ENCODE measurements at places on chromosomes 4 and X.

- no peak for DNase-seq
These were observed 254.7 kb downstream of the AFF2 start for GRCh38 chrX:148755111-148755510.

DNA sequence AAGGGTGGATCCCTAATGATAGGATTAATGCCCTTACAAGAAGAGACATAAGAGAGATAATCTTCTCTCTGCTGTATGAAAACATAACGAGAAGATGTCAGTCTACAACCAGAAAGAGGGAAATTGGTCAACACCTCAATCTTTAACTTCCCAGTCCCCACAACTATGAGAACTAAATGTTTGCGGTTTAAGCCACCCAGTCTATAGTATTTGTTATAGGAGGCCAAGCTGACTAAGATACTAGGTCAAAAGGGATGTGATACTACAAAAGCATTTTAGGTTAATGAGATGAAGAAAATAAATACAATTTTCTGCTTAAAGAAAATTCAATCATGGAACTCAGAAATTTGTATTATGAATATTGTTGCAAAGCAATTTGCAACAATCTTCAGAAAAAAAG lies 55.4 kb upstream of the LHFPL1 start:
- no peak for DNase-seq

GRCh38 chr4:3485011-3485791 lies 22.1 kb downstream of the DOK7 start:
- no peak for DNase-seq

DNA sequence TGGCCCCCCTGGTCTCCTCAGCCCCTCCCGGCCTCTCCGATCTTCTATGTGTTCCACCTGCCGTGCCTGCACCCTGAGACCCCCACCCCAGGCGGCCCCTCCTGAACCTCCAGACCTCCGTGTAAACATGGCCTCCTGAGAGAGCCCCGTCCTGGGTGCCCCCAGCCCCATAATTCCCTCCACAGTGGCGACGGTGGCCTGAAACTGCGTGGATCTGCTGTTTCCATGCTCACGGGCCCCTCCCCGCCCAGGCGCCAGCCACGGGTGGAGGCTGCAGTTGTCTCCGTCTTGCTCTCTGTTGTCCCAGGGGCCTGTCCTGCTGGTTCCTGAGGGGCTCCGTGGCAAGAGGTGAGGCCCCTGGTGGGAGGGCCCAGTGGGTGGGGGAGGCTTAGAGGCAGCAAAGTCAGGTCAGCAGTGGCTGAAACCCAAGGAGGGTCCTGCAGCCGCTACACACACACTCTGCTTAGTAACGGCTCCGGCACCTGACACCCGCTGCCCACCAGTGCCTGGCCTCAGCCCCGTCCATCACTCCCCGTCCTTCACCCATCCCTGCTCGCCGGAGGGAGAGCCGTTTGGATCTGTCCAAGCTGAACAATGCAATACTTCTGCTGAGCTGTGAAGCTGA lies 75.8 kb downstream of the FAM53A start:
- DNase-seq, result no peak

DNA sequence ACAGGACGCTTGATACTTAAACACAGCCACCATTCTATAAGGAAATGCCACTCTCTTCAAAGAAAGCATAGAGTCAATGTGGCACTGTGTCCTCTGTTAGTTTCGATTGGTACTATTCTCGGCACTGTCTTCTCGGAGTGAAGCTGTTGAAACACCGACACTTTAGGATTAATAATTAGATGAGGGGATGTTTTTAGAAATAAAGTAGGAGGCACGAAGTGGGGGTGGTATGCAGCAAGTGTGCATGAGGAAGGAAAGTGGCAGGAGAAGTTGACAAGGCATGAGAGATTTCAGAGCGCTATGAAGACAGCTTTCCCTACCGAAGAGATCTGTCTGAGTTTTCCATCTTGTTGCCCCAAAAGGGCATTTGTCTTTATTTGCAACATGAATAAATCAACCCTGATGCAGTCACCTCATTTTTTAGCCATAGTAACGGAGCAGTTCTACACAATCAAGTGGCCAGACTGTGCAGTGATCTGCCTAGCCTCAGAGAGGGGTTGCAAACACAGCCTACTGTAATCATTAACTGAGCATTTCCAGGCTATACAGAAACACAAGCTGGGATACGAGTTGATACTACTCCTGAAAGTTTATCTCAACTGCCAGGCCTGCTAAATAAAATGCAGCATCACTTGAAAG lies 8.3 kb downstream of the GPRIN3 start:
- DNase-seq, result no peak

DNA sequence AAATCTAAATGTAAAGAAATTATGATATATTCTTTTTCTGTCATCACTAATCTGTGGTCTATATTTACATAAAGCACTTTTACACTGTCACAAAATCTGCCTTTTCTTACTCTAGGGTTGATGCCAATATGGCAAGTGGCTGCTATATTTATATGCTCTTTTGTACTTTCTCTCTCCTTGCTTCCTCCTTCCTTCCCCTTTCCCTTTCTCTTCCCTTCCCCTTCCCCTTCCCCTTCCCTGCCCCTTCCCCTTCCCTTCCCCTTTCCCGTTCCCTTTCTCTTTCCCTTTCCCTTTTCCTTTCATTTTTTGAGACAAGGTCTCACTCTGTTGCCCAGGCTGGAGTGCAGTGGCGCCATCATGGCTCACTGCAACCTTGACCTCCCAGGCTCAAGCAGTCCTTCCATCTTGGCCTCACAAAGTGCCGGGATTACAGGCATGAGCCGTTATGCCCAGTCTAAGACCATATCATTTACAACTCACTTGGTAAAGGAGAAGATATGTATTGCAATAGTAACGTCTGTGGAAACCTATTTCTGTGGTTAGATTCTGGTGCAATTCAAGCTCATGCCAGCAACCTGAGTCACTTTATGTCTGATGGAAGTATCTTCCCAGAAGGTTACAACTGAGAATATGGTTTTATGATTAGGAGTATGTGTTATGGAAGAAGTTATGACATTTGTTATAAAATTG lies 13.9 kb upstream of the PLAC8 start:
- DNase-seq, result no peak

DNA sequence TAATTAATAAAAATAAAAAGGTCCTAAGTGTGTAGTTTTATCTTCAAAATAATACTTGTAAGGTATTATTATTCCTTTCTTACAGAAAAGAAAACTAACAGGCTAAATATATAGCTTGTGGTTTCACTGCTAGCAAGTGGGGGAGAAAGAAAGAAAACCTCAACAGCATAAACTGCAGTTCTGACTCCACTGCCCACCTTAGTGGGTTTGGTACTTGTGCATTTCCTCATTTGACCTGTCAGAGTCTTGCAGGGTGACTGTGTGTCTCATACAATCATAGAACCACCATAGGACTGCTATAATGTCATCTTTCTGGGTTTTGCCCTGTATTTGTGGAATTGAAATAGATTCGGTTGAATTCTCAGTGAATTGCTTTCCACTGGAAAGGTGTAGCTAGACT lies 94.7 kb upstream of the PUDP start:
- DNase-seq, result no peak

- DNase-seq, result no peak
These were observed 123.6 kb upstream of the MSX1 start for GRCh38 chr4:4735870-4736269.

DNA sequence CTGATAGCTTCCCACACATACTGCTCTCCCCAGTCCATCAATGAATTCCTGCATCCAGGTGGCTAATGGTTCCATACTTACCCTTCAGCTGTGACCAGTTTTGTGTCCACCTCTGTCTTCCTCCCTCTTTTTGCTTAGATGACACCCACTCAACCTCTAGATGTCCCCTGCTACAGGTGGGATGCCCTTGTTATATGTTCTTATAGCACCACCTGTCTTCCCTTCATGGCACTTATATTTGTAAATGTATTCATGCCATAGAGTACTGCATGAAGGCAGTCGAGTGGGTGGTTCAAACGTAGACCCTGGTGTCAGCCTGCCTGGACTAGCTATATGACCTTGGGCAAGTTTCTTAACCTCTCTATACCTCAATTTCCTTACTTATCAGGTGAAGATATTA lies 6.5 kb upstream of the USP46 start:
- no peak for DNase-seq

GRCh38 chrX:11792461-11793421 lies 34.7 kb downstream of the MSL3 start:
- no peak for DNase-seq

- no peak for DNase-seq
These were observed 12.7 kb downstream of the TSR2 start for GRCh38 chrX:54452920-54453319.

GRCh38 chrX:85905851-85906250 lies 141.5 kb downstream of the CHM start:
- no peak for DNase-seq

DNA sequence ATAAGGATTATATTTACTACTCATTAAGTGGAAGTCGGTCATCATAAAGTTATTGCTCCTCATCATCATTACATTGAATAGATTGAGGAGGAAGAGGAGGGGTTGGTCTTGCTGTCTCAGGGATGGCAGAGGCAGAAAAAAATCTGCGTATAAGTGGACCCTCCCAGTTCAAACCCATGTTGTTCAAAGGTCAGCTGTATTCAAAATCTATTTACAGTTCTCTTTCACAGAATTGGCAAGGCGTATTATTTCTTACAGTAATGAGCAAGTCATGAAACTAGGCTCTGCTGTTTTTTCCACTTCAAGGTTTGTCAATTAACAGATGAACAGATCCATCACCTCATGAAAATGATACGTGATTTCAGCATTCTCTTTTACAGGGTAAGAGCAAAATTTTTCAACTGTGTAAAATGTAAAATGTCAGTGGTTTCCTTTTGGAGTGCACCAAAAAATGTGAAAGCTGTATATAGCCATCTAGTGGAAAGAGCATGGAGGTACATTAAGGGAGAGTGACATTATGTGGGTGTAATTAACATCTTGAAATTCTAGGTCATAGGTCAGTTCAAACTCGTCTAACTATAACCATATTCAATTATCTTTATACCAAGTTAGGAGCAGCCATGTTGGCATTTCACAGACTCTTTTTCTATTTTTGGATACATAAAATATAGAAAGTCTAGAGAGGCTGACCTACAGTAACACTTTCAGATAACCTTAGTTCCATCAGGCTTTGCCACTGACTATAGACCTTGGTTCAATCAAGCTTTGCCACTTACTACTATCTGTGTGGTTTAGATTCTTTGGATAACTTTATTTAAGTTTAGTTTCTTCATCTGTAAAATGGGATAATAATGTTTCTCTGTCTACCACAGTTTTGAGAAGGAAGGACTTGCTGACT lies 30.1 kb downstream of the NEIL3 start:
- peak; percentile 4 for DNase-seq

- no peak for DNase-seq
These were observed 28.0 kb downstream of the PDHA2 start for GRCh38 chr4:95867919-95868318.

- no peak for DNase-seq
These were observed 68.2 kb upstream of the GK2 start for GRCh38 chr4:79476196-79476595.

DNA sequence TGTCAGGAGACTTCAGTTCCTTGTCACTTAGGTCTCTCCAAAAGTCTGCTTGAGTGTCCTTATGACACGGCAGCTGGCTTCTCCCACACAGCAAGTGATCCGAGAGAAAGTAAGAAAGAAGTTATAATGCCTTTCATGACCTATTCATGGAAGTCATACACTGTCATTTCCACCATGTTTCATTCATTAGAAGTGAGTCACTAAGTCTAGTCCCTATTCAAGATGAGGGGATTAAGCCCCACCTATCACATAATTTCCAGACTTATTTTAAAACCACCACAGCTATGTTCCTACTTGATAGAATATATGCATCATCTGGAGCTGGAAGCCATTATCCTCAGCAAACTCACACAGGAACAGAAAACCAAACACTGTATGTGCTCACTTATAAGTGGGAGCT lies 25.2 kb upstream of the COL25A1 start:
- no peak for DNase-seq

- no peak for DNase-seq
These were observed 153.5 kb downstream of the SH3BGRL start for GRCh38 chrX:81355436-81355835.

- DNase-seq, result no peak
These were observed at the start of gene PPP4R3C for GRCh38 chrX:27463187-27463586. PPP4R3C (minus strand) TSS chrX:27463341; CDS start chrX:27463296, 45 bp downstream.

DNA sequence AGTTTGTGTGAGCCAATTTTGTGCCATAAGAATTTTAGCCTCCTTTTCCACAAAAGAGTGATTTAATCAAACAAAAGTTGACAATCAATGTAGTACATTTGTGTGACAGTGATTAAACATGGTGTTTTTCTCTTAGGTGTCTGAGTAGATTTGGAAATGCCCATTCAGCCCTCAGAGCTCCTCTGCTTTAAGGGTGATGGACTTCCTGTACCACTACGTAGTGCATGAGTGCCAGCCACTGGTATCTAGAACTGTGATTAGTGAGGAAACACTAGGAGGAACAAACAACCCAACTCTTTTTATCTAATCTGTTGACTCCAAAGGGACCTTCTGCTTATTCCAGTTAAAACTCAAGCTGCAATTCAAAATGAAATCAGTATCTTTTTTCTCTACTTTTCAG lies 151.7 kb downstream of the SNCA start:
- DNase-seq, result no peak

GRCh38 chr4:153341575-153342090 lies 2.9 kb upstream of the MND1 start:
- no peak for DNase-seq

GRCh38 chr4:128630871-128631270 lies 178.6 kb upstream of the JADE1 start:
- no peak for DNase-seq

DNA sequence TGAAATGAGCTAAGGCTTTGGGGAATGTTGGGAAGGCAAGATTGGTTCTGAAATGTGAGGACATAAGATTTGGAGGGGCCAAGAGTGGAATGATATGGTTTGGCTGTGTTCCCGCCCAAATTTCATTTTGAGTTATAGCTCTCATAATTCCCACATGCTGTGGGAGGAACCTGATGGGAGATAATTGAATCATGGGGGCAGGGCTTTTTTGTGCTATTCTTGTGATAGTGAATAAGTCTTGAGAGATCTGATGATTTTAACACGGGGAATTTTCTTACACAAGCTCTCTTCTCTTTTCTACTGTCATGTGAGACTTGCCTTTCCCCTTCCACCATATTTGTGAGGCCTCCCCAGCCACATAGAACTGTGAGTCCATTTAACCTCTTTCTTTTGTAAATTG lies 157.6 kb upstream of the C1QTNF7 start:
- DNase-seq, result no peak

- no peak for DNase-seq
These were observed 437 bp upstream of the CPE start for GRCh38 chr4:165378398-165378744.

GRCh38 chrX:43064096-43064495 lies 286.1 kb upstream of the PPP1R2C start:
- no peak for DNase-seq

GRCh38 chr4:91887926-91888325 lies 415.8 kb upstream of the GRID2 start:
- DNase-seq, result no peak
